ENCODE measurements at places on chromosomes 3 and 15. TPM values are rescaled to one million over a fixed set of nuclear protein-coding genes. Genes with fewer than 3 reads are reported as not detected.

- no peak overlapping the region for H3K4me3 ChIP-seq
- no peaks in the 10 kb centered on the region for H3K4me1 ChIP-seq
- no peak for DNase-seq
- no peak overlapping the region for H3K27ac ChIP-seq
- no peaks in the 10 kb centered on the region for H3K36me3 ChIP-seq
- H3K27me3 ChIP-seq, result no peaks in the 10 kb centered on the region
Measured at GRCh38 chr15:65862682-65863081, 6.6 kb upstream of the RAB11A start.

The THSD4 gene
- 17.8 TPM for total RNA-seq

- H3K4me3 ChIP-seq, result no peak overlapping the region
- no peaks in the 10 kb centered on the region for H3K27me3 ChIP-seq
- DNase-seq, result no peak
- H3K36me3 ChIP-seq, result no peaks in the 10 kb centered on the region
- no peak overlapping the region for H3K27ac ChIP-seq
- H3K4me1 ChIP-seq, result no peaks in the 10 kb centered on the region
Measured at GRCh38 chr3:123361071-123361470, 87.8 kb downstream of the ADCY5 start.

The KIF7 gene
- 0.63 TPM for total RNA-seq

GRCh38 chr3:170204023-170204472 lies 18.2 kb upstream of the PRKCI start:
- no peaks in the 10 kb centered on the region for H3K27me3 ChIP-seq
- no peaks in the 10 kb centered on the region for H3K4me1 ChIP-seq
- no peaks in the 10 kb centered on the region for H3K36me3 ChIP-seq
- H3K27ac ChIP-seq, result no peak overlapping the region

- H3K27ac ChIP-seq, result no peak overlapping the region
- H3K4me3 ChIP-seq, result no peak overlapping the region
- H3K36me3 ChIP-seq, result no peaks in the 10 kb centered on the region
- H3K4me1 ChIP-seq, result no peaks in the 10 kb centered on the region
- H3K27me3 ChIP-seq, result no peaks in the 10 kb centered on the region
Measured at GRCh38 chr3:22714749-22715148, 488.4 kb upstream of the UBE2E2 start.

DNA sequence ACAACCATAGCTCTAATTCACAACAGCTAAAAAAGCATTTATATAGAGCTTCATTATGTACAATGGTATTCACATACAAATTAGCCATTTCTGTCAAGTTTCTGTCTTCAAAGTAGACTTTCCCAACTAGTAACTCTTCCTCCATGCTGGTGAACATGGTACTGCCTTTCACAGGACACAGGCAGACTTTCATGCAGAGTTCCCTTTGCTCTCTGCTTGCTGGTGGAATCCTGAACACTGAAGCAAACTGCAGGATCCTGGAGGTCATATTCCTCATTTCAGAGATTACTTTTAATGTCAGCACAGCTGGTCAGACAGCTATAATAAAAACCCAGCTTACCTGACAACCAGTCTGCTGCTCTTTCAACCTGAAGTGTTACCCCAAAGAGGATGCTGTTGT lies 53.6 kb downstream of the TASOR start:
- no peak overlapping the region for H3K27ac ChIP-seq
- no peaks in the 10 kb centered on the region for H3K27me3 ChIP-seq
- peaks cover 15% of the 10 kb centered on the region for H3K4me1 ChIP-seq
- H3K36me3 ChIP-seq, result peaks cover 28% of the 10 kb centered on the region
- H3K4me3 ChIP-seq, result no peak overlapping the region
- DNase-seq, result no peak

DNA sequence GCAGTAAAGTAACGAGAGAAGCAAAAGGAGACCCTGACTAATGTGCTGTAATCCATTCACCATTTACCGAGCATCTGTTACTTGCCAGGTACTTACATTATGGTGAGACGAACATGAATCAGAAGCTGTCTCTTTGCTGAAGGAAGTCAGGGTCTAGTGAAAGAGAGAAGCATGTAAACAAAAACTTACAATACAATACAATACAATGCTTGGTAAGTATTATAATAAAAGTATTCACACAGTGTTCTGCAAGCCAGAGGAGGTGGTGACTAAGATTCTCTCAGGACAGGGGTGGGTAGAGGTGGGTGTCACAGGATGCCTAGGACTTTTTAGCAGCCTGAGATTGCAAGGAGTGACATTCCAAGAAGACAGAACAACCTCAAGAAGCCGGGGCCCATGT lies 50.2 kb upstream of the MGA start:
- no peak overlapping the region for H3K4me3 ChIP-seq
- H3K36me3 ChIP-seq, result no peaks in the 10 kb centered on the region
- no peaks in the 10 kb centered on the region for H3K4me1 ChIP-seq

DNA sequence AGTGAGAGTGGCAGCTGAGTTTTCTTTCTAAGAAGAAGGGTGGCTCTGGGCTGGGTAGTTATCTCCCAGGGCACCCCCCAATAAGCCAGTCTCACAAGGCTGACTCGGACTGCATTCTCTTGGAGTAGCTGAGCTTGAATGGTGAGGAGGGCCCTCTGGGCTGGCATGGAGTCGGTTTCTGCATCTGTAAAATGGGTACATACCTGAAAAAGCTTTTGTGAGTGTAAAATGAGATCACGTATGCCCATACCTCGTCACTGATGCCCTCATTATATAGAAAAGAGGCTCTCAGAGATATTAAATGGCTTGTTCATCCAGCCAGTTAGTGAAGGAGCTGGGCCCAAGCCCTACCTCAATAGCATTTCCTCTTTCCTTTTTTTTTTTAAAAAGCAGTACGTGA lies 41.2 kb downstream of the SMAD6 start:
- no peak for DNase-seq
- no peaks in the 10 kb centered on the region for H3K36me3 ChIP-seq
- no peak overlapping the region for H3K4me3 ChIP-seq
- H3K27ac ChIP-seq, result no peak overlapping the region

The CAMKV gene
- total RNA-seq, result 0.22 TPM

All from pancreas (tissue), 10 donors.